ENCODE measurements at places on chromosomes 1 and 21.

DNA sequence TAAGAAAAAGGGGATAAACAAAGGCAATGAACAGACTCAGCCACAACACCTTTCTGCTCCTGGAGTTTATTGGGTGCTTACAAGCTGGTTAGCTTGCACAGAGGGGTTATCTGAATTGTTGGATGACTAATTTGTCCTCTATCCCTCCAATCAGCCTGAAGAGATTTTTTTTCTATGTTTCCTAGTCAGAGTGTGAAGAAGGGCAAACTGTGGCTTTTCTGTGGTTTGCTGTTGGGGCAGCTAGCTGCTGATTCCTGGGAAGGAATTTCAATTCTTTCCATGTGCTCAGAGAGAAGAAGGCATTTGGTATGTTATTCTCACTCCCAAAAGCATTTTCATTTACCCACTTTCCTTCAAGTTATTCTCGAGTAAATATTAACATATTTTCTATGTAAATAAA is 48.6 kb downstream of the PCP4 start:
- no peak overlapping the region for H3K4me3 ChIP-seq
- H3K27ac ChIP-seq, result no peak overlapping the region
- DNase-seq, result no peak

- H3K36me3 ChIP-seq, result peaks cover 3% of the 10 kb centered on the region
- H3K27ac ChIP-seq, result no peak overlapping the region
- no peak overlapping the region for H3K4me3 ChIP-seq
- no peak for DNase-seq
These were observed 20.9 kb downstream of the FGGY start for GRCh38 chr1:59317780-59318179.

DNA sequence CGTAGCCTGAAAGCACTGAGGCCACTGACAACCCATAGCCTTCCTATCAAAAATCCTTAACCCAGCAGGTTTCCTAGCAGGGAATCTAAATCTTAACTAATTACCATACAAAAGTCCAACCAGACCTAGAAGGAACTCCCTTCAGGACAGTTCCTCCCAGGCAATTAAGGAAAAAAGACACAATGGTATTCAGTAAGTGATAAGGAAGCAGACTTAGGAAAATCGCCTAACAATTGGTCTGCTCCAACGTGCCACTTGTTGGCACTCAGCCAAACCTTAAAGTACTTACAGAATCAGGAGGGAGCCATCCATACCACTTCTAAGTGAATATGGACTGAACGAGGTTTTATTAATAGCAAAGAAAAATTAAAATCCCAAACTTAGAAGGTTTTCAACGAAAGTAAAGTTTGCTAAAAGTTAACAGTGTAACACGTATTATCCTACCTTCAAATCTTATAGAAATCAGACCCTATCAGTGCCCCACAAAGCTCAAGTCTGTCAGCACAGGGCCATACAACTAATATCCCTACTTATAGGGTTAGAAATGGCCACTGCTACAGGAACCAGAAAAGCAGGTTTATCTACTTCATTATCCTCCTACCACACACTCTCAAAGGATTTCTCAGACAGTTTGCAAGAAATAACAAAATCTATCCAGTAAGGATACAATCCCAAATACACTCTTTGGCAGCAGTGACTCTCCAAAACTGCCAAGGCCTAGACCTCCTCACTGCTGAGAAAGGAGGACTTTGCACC is 29.0 kb downstream of the SPATA6 start:
- DNase-seq, result no peak
- H3K4me3 ChIP-seq, result no peak overlapping the region
- H3K27me3 ChIP-seq, result peaks cover 1% of the 10 kb centered on the region

GRCh38 chr1:23922321-23922943 is 9.3 kb upstream of the CNR2 start:
- no peak overlapping the region for H3K27ac ChIP-seq
- peaks cover 2% of the 10 kb centered on the region for H3K4me1 ChIP-seq
- H3K4me3 ChIP-seq, result no peak overlapping the region

DNA sequence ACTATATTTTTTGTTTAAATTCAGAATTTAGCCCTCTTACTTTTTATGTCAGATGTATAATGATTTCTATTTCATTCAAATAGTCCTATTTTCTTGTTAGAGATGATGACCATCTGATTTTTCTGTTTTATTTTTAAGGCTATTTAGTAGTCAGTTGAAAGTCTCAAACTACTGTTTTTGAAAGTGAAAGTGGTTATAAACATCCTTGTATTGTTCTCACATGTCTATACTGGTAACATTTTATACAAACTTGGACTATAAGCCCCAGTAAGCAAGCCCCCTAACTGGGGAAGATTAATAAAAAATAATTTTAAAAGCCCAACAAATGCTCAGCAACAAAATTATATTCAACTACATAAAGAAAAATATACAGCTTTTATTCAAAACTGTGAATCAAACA is 271.3 kb upstream of the RGS18 start:
- H3K4me1 ChIP-seq, result no peaks in the 10 kb centered on the region
- H3K27me3 ChIP-seq, result no peaks in the 10 kb centered on the region
- no peak for DNase-seq
- H3K4me3 ChIP-seq, result no peak overlapping the region

GRCh38 chr1:235640580-235640979 is 9.0 kb downstream of the GNG4 start:
- H3K27ac ChIP-seq, result no peak overlapping the region
- no peaks in the 10 kb centered on the region for H3K36me3 ChIP-seq
- H3K4me1 ChIP-seq, result peaks cover 30% of the 10 kb centered on the region
- no peak for DNase-seq
